ENCODE measurements at places on chromosomes 11 and 22. TPM values are rescaled to one million over a fixed set of nuclear protein-coding genes. Genes with fewer than 3 reads are reported as not detected.

The GGTLC3 gene
- total RNA-seq = not detected

The PVALB gene
- total RNA-seq = not detected

The DNAJB7 gene
- not detected for total RNA-seq

The PNPLA3 gene
- 2.5 TPM for total RNA-seq

The PKP3 gene
- total RNA-seq = 0.85 TPM

The FXYD6 gene
- total RNA-seq = 0.53 TPM

DNA sequence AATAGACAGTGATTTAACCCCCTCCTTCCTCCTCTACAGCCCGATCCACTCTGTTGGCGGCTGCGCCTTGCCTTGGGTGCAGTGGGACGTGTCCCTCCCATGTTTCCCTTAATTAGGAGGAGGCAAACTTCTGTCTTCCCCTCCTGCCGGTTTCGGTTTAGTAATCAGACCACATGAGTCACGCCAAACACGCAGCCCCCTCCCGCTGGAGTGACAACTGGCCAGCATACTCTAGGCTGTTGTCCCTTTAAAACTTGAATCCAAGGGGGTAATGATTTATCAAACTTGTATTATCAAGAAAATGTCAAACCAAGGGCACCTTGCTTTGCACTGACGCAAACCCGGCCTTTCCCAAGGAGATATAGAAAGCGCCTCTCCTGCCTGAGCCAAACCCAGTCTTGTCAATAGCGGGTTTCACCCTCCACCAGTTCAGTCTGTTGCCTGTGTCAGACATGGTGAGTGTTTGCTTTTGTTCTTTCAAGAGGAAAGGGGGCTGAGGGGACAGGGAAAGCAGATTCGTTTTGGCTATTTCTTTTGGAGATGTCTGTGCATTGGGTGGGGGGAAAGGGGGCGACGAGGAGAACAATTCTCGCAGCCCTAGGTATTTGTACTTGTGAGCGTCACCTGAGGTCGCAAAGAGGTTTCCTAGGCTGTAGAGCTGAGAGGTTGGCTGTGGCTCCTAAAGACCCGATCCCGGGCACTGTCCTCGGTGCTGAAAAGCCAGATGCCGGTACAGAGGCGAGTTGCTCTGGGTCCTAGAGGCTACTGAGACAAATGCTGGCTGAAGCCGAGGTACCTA lies at the start of gene SLC6A5:
TSS of gene SLC6A5 (plus strand) at position 388 of the 799 bp plus-strand sequence. CDS start at position 453, 65 bp downstream.
- no peak for DNase-seq

DNA sequence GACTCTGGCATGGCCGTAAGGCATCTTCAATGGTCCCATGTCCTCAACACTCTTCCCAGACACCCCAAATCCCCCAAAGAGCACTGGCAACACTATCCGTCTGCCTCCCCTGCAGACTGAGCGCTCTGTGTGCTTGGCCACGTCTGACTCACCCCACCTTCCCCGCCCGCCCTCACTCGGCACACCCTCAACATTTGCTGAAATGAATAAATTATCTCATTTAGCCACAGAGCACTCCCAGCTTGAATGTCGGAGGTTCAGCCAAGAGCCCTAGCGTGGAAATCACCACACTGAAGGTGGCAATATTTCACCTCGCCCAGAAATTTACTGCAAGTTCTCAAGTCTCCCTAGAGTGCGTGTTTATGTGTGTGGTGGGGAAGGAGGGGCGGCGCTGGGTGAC lies 46.6 kb upstream of the TCF20 start:
- no peak for DNase-seq

DNA sequence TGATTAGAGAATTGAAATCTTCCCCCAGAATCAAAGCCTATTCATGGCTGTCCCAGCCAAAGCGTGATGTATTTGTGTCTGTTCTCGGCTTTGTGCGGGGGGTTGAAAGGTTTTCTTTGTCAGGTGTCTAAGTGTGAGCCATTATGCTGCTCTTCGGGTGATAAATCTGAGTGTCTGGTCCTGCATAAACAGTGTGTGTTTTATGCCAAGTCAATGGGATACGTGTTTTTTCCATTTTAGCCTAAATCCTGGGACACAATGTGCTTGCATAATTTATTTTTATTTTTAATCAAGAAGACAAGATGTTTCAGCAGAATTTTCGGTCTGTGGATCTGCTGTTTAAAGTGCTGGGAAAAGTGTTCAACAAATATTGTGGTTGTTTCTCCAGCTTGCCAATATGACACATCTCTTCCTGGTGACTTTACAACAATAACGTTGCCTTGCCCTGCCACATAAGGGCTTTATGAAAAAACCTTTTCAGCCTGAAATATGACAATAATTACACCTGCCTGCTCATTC lies 267.8 kb downstream of the TBC1D22A start:
- no peak for DNase-seq

DNA sequence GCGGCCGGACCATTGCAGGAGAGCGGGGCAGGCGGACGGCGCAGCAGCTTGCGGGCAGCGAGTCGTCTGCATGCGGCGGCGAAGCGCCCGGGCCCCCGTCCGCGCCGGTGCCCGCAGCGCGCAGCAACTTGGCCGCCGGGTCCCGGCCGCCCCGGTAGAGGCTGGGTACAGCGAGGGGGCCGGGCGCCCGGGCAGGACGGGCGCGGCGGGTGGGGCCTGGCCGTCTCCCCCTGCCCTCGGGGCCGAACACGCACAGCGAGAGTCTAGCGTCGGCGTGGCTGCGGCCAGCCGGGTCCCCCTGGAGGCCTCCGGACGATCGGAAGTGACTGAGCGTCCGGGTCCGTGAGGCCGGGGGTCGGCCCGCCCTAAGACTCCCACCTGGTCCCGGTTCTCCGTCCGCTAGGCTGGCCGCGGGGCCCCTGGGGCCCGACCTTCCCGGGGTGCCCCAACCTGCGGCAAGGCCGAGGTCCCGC lies 775 bp upstream of the TRABD start:
- no peak for DNase-seq

GRCh38 chr11:111472228-111472627 lies 40.0 kb downstream of the BTG4 start:
- DNase-seq = no peak

- peak; percentile 34 for DNase-seq
These were observed 47.1 kb upstream of the NECTIN1 start for GRCh38 chr11:119776031-119776636.

DNA sequence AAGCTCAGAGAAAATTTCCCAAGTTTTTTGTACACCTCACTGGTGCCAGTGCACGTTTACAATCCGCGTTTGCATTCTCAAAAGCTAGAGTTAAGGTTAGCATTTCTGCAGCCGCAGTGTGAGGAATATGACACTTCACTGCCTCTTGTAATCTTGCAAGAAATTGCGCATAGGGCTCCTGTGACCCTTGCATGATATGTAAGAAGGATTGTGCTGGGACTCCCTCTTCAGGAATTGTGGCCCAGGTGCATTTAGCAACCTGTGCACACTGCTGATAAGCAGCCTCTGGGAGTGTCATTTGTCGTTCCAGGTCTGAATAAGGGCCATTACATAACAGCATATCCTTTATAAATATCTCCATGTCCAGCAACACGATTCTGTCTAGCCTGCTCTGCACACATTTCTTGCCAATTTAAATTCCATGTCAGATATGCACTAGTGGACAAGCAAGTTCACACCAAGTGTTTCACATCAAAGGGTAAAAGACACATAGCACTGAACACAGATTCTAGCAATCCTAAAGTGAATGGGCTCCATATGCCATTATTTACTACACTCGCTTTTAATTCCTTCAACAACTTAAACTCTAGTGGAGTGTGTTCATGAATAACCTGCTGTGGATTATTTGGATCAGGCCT lies 69.2 kb upstream of the INCENP start:
- no peak for DNase-seq

DNA sequence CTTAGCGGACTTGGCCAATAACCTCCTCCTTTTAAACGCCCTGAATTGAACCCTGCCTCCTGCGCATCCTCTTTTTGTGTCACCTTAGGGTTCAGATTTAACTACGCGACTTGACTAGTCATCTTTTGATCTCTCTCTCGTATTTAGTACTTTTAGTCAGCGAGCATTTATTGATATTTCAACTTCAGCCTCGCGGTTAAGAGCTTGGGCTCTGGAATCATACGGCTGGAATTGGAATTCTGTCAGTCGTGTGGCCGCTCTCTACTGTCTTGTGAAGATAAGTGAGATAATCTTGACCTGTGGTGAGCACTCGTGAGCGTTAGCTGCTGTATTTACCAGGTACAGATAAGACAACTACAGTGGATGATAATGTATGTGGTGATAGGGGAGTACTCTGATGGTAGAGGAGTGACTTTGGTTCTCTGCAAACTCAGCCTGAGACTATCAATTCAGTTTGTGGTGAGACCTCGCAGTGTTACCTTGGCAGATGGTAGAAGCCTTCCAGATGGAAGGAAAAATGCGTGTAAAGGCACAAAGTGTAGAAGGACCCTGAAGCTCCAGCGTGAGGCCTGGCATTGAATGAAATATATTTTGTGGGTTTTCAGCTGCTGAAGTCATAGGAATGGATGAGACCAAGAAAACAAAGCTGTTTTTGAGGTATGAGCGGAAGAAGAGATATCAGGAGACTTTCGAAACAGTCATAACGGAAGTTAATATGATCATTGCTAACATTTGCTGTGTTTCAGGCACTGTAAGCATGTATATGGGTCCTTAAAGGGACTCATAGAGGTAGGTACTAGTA lies 682 bp downstream of the ATM start:
- no peak for DNase-seq

- DNase-seq = no peak
These were observed 8.3 kb downstream of the NDUFV1 start for GRCh38 chr11:67614730-67615714.

- no peak for DNase-seq
These were observed 23.9 kb downstream of the ELFN2 start for GRCh38 chr22:37403267-37403960.

DNA sequence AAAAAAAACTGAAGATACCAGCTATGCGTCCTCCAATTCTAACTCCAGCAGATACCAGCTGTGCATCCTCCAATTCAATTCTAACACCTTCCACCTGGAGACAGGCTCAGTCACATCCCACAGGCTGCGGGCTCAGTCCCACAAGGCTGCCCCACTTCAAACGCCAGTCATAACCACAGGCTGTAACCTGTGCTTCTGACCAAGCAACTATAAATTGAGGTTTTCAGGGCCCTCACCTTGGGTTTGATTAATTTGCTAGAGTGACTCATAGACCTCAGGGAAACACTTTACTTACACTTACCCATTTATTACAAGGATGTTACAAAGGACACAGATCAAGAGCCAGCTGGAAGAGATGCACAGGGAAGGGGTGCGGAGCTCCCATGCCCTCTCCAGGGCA lies 32.4 kb upstream of the MSANTD2 start:
- DNase-seq = no peak

DNA sequence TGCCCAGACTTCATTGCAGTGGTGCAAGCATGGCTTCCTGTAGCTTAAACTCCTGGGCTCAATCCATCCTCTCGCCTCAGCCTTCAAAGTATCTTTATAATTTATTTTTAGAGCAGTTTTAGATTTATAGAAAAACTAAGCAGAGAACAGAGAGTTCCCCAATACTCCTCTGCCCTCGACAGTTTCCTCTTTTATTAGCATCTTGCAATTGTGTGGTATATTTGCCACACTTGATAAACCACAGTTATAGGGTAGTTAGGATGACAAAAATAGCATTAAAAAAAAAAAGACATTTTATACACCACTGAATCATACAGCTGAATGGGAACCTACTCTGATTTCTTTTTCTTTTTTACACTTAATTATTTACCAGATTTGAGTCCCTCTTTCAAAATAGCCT lies 31.2 kb downstream of the MS4A2 start:
- no peak for DNase-seq

- no peak for DNase-seq
These were observed 9.1 kb downstream of the TIMP3 start for GRCh38 chr22:32810555-32811133.

DNA sequence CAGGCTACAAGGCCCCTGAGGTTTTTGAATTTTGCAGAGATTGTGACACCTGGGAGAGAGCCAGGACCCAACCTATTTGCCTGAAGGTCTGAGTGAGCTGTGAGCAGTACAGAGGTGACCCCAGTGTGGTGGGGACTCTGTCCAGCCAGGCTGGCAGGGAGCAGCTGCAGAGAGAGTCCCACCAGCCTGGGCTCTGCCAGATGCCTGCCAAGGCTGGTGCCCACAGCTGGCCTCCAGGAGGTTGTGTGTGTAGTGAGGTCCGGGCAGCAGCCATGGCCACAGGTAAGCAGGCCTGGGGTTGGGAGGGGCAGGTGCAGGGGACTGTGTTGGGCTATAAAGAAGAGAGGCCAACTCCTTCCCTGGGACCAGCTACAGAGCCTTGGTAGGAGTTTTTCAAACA lies 144.8 kb downstream of the CRYBB2 start:
- DNase-seq = peak; percentile 75

GRCh38 chr22:48047722-48048500 lies 1285.5 kb downstream of the TBC1D22A start:
- DNase-seq = no peak

DNA sequence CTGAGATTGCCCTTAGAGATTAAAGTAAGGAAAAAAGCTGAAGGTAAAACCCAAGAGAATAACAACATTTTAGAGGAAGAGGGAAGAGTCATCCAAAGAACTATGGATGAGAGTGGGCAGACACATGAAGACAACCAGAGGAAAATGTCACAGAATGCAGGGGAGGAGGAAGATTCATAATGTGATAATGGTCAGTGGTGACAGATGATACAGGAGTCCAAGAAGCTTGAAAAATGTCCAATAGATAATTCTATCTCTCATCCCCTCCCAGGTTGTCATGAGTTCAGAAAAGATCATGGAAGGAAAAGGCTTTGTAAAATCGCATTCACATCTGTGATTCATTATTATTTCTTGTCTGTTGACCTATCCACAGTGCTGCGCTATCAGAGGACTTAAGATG lies 282.3 kb upstream of the CCDC90B start:
- DNase-seq = no peak

GRCh38 chr11:23976426-23976825 lies 520.4 kb upstream of the LUZP2 start:
- DNase-seq = no peak

DNA sequence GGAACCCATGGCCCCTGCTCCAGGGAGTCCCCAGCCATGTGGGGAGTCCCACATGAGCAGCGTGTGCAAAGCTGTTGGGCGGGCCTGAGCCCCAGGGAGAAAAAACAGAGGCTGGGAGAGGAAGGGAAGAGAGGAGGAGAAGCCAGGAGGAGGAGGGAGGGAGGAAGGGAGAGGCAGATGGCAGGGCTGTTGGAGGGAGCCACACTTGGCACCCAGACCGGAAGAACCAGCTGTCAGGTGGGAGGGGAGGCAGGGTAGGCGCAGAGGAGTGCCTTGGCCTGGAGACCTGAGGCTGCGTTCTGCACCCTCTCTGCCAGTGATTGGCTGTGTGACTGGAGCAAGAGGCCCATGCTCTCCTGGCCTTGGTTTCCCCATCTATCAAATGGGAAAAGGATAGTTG lies 6.7 kb downstream of the SYNGR1 start:
- DNase-seq = no peak

DNA sequence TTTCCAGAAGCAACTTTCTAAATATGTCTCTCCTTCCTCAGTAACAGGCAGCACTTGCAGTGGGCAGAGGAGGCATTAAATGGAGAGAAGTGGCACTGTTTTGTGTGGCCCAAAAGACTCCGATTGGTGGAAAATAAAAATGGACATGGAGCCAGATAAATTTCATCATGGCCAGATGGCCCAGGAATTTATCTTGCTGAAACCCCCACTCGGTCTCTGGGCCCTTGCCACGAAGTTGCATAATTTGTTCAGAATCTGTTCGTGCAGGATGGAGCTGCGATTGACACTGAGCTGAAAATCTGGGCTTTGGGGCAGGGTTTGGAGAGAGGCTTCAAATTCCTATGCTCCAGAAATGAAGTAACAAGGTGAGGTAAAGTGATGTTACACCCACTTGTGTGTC lies 65.5 kb downstream of the C11orf91 start:
- DNase-seq = no peak

All from chondrocyte (in vitro differentiated cells).